ENCODE measurements at places on chromosomes 3 and 15.

DNA sequence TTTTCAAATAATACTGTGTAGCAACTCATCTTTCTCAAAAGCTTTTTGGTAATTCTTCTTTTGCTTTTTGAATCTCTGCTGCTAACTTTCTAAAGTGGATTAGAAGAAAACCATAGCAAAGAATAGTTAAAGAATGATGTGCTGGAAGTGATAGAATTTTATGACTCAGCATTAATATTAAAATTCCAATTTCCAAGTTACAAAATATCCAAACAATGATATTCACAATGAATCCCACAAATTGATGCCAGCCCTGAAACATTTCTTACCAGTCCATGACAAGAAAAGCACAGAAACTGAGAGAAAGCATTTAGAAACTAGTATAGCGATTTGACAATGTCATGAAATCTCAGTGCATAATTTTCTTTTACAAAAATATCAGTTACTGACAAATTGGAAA is 482.2 kb downstream of the RBMS3 start:
- no peak for DNase-seq

GRCh38 chr15:77019521-77020331 is 24.8 kb downstream of the PSTPIP1 start:
- DNase-seq: no peak

DNA sequence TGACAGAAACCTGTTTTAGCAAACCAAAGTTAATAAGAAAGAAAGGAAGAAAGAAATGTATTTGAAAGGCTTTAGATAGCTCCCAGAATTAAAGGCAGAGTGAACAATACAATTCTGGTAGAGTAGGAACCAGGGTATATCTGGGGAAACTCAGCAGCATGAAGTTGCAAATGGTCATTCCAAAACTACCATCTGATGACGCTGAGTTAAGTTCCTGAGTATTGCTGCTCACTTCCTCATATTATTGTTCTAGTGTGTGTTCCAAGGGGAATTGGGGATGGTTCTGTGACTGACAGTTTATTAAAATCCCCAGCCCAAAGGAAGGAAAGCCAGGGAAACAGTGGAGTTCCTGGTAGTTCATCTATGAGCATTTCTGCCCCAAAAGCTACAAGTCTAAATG is 88.3 kb upstream of the FRMD4B start:
- no peak for DNase-seq

- DNase-seq: no peak
Measured at GRCh38 chr3:78951342-78951945, 816.4 kb downstream of the ROBO1 start.

GRCh38 chr3:143791386-143791785 is 56.9 kb downstream of the SLC9A9 start:
- DNase-seq: no peak
